Activated gamma-delta T cell treated with anti-CD3 and anti-CD28 coated beads, Interleukin-2, amount 50 U/mL, for 16 hours (primary cell): ENCODE measurements at places on chromosomes 1 and 21.

DNA sequence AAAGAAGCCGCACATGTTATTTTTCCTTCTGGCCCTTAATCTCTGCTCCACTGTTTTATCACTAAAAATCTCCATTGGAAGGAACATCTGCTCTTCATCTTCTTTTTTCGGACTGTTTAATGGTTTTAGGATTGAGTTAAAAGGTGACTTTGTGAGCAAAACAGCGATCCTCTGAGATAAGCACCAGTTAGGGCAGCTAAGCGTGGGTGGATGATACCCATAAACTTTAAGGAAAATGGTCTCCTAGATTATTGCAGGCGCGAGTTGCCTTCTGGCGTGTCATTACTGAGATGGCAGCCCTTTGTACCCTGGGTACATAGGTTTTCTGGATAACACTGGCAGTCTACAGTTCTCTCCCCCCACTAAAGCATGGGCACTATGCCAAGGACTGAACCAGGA is 44.0 kb upstream of the HMGB4 start:
- no peak for DNase-seq

GRCh38 chr1:173410133-173410793 is 66.9 kb upstream of the PRDX6 start:
- no peak for DNase-seq

- no peak for DNase-seq
These were observed 57.4 kb upstream of the CTPS1 start for GRCh38 chr1:40921981-40922677.

DNA sequence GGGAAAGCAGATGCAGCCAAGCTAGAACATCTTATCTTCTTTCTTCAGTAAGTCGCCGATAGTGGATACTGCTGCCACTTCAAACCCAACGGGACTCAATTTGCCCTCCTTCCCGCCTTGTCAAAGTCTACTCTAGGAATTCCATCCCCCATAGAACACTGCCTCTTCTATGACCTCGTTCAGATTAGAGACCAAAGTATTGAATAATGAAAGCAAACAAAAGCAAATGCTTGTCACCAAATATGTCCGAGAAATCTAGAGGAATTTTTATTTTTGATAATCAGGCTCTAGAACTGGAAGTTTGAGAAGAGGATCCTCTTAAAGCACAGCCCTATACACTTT is 853 bp upstream of the RRAGC start:
- DNase-seq: no peak

DNA sequence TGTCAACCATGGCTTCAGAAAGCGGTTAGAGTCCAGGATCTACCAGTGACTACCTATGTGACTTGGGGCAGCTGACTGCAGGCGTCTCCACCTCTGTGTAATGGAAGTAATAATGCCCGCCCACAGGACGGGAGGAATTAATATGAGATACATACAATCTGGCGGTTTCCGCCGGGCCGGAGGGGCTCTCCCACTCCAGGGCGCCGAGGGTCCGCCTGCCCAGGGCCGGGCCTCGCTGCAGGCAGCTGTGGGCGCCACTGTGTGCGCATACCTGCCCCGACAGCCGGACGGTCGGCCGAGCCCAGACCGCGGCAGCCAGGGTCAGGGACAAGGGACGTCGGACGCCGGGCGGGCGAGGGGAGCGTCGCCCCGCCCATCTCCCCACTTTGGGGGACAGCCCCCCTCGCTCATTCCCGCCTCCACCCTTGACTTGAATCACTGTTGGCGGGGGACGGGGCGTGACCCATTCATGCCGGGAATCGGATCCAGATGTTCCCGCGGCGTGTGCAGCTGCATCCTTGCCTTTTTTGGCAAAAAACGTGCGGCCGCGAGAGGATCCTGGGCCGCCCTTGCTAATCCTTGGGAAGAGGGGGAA is 6.0 kb upstream of the SF3A3 start:
- DNase-seq: no peak

DNA sequence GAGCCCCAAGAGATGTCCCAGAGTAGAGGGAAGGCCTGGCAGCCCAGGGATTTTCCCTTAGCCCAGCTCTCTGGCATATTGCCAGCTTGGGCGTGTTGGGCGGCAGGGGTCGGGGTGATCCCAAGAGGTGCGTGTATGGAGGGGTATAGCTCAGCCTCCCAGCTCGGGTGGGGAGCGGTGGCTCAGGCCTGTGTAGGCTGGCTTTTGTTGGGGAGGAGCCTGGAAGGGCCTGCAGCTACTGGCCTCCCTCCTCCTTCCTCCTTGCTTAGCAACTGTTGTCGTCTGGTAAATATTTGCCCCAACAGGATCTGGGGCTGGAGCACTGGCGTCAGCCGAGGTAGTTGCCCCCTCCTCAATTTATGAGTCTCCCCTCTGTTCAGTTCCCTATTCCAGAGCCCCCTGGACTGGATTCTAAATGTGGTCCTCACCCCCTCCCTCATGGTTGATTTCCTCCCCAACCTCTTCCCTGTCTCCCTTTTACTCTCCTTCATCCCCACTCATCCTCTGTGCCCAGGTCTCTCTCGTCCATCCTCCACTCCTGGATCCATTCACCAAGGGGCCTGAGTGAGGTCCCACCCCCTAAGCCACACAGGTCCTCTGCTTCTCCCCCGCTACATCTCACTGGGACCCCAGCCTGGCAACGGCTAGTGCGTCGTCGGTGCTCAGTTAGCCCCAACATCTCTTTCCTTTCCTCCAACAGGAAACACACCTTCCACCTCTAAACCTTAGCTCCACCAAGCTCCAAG is 10.3 kb upstream of the LMNA start:
- DNase-seq: no peak

DNA sequence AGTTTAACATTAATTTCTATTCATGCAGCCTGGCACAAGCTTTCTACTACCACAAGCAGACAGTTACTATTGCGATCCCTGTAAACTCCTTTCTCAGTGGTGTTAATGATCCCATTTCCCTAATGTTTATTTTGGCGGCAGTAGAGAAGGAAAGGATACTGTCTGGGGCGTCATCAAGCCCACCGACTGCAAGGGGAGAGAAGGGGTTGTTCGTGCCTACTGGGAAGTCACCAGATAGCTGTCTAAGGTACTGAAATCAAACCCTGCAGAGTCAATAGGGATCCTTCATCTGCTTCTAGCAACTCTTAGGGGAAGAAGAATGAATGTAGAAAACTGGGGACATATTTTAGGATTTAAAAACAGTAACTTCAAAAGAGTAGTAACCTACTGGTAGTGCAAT is 95.2 kb upstream of the ADAR start:
- no peak for DNase-seq

GRCh38 chr21:34243562-34243961 is 120.2 kb upstream of the KCNE2 start:
- no peak for DNase-seq

GRCh38 chr1:243465081-243465480 is 209.2 kb downstream of the SDCCAG8 start:
- DNase-seq: no peak

GRCh38 chr1:245388687-245389086 is 233.9 kb downstream of the KIF26B start:
- no peak for DNase-seq

- no peak for DNase-seq
These were observed 5.6 kb upstream of the CTPS1 start for GRCh38 chr1:40973912-40974311.

- no peak for DNase-seq
These were observed 35.2 kb upstream of the PDE4B start for GRCh38 chr1:65757531-65757930.

- DNase-seq: no peak
These were observed 425.5 kb downstream of the KCTD3 start for GRCh38 chr1:215992620-215993019.

- no peak for DNase-seq
These were observed 59.2 kb downstream of the LHX9 start for GRCh38 chr1:197976368-197976767.

DNA sequence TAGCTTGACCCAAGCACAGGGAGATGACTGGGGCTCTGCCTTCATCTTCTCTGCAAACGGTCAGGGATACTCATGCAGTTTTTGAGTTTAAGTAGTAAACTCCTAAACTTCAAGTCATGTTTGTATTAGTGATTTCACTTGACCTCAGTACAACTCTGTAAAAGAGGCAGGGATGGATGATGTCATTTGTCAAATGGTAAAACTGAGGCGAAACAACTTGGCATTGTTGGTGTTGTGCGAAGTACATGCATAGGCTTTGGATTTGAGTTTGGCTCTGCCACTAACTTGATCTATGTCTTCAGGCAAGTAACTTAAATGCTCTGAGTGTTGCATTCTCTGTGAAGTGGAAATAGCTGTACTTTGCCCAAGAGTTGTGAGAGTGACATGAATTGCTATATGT is 42.7 kb downstream of the WNT4 start:
- no peak for DNase-seq

DNA sequence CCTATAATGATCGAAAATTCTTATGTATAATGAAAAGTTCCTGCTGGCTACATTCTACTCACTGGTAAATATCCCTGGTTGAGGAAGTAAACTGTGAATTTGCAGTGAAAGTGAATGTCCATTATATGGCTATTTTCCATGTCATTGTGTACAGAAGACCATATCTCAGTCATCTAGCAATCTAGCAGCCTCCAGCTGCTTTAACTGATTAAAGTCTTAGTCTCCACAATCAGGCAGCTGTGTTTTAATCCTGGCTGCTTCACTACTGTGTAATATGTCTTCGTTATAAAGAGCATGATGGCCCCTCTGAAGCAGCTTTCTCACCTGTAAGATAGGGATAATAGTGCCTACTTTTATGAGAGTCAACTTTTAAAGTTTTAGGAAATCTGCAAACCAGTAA is 11.4 kb downstream of the CLCA2 start:
- no peak for DNase-seq

DNA sequence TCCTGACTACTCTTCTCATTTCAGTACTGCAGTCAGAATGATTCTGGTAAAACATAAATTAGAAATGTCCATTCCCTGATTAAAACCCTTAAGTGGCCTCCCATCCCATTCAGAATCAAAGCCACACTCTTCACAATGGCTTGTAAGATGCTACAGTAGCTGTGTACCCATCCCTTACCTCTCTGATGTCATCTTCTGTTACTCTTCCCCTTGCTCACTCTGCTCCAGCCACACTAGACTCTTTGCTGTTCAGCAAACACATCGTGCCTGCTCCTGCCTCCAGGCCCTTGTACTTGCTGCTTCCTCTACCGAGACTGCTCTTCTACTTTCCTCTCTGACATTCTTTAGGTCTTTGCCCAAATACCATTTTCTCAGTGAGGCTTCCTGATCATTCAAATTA is 4.3 kb upstream of the GPX7 start:
- DNase-seq: no peak

DNA sequence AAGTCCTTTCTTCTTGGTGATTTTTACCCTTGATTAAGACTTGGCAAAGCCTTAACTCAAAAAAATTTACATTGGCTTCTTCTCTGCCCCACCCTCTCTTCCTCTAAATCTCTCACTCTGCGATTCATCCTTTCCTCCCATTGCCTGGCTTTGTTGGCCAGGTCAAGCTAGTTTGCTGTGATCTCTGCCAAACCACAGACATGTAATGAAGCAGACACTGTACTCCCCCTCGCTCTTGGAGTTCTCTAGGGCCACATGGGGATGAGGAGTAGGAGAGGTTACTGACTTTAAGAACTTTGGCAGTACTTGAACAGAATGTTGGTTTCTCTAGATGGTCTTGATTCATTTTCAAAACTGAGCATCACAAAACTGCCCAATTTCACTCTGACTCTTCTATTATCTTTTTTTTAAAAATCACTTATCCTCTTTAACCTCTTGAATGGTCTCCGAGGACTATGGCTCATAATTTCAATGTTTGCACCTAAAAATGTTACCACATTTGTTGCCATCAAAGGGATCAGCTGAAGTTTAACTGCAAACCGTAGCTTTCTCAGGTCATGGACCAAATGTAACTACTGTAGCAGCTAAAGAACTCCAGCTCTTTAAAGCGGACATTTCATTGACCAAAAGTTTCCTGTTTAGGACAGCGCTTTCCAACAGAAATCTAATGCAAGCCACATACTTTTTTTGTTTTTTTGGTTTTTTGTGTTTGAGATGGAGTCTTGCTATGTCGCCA is 62.7 kb upstream of the IPO9 start:
- DNase-seq: no peak

- DNase-seq: no peak
These were observed 2.9 kb downstream of the CRYZ start for GRCh38 chr1:74729741-74730478.

DNA sequence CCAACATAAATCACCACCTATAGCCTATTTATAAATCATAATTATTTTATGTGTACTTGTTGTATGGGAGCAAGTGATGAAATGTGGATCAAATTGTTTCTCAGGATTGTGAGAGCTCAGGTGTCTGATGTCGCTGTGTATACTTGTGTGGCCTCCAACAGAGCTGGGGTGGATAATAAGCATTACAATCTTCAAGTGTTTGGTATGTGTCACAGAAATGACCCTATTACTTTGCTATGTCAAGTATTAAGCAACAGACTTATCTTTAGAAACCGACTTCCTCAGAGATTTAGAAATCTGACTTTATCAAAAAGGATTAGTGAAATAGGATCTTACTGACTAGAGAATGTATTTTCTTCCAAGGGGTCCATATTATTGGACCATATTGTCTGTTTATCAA is 280.9 kb downstream of the TPR start:
- no peak for DNase-seq

- no peak for DNase-seq
These were observed 127.1 kb downstream of the SLC30A10 start for GRCh38 chr1:219801156-219801820.

DNA sequence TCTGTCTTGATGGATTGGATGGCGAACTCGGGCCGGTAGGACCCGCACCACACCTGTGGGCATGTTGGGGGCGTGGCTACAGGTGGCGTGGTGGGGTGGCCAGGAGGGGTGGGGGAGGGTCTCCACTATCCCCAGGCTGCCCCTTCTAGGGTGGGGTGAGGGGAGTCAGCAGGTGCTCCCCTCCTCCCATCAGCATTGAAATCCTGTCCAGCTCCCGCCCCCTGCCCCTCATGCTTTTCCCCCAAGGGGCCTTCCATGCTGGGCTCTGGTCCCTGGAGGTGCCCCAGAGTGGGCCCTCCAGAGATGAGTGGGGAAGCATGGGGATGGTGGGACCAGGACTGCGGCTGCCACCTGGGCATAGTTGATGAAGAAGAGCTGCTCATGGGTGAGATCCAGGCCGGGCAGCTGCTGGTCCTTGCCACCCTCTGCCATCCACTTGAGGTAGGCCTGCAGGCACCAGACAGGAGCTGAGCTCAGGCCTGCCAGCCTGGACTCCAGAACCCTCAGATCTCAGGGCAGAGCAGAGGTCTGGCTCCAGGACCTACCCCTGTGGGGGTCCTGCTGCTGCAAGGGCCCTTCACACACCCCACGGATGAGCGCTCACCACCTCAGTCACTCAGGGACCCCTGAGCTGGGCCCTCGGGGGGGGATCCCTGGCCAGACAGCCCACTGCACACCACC is 5.1 kb downstream of the PRXL2B start:
- no peak for DNase-seq

DNA sequence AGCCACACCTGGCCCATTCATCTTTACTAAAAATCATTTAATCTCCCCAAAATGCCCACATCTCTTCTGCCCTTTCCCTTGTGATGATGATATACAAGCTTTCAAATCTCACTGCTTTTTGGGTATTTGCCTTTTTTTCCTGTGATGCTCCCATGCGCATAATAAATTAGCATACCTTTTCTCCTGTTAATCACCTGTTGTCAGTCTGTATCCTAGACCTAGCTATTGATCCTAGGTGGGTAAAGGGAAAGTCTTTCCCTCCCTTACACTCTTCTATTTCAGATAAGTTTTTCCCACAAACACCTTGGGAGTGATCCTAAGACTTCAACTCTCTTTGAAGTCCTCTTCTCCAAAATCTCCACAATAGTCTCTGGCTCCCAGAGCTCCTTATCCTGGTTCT is 12.0 kb upstream of the SLC35A3 start:
- no peak for DNase-seq

GRCh38 chr1:86753700-86754099 is 49.3 kb downstream of the SH3GLB1 start:
- DNase-seq: no peak
